ENCODE measurements at places on chromosomes 7 and 10.
A peak's percentile ranks its signal among the peaks of the same experiment; 100 is the strongest.

GRCh38 chr7:73429622-73430505 lies 3.7 kb upstream of the FZD9 start:
- no peak for DNase-seq

DNA sequence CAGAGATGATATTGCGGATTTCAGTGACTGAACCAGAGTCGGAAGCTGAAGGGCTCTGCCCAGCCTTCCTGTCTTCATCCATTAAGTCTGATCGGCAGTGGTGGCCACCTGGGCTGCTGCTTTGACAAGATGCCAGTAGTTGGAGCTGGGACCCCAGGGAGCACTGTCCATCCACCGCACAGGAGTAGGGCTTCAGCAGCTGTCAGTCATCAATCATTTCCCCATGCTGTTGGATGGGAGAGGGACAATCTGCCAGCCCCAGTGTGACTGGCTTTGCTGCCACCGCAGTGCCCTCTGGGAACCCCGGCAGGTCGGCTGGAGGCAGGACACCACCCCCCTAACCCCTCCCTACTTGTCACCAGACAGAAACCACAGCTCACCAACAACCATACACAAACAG lies 23.0 kb upstream of the GPR146 start:
- DNase-seq, result no peak

- no peak for DNase-seq
Measured at GRCh38 chr10:87961314-87961713, 97.9 kb downstream of the PTEN start.

- no peak for DNase-seq
Measured at GRCh38 chr10:28640551-28640950, 36.8 kb upstream of the BAMBI start.

DNA sequence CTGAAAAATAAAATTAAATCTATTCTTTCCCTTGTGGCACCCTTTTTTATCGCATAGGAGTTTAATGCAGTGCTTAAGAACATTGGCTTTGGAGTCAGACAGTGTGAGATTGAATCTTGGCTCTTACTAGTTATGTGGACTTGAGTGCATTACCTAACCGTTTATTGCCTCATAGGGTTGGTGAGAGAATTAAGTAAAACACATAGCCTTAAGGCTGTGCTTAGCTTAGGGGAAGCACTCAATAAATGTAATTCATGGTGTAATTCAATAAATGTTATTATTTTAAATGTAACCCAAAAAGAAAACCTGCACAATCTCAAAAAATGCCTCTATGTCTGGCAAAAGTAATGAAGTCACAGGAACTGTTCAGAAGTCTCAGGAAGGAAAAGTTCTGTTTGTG lies 2.7 kb downstream of the STK17A start:
- peak; percentile 43 for DNase-seq

DNA sequence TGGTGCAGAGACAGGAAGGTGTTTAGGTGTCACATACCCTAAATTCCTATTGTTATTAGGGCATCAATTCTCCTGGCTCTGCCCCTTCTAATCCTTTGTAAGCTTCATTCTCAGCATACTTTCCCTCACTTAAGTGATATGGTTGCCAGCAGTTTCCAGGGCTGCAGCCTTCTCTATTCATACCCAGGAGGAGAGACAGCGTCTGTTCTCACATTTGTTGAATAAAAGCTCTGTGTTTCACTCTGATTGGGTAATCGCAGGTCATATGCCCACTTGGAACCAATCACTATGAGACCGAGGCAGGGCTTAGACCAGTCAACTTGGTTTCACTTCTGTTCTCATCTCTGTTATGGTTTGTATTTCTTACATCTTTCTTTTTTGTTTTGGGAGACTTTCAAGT lies 109.6 kb upstream of the MTPN start:
- DNase-seq, result no peak

DNA sequence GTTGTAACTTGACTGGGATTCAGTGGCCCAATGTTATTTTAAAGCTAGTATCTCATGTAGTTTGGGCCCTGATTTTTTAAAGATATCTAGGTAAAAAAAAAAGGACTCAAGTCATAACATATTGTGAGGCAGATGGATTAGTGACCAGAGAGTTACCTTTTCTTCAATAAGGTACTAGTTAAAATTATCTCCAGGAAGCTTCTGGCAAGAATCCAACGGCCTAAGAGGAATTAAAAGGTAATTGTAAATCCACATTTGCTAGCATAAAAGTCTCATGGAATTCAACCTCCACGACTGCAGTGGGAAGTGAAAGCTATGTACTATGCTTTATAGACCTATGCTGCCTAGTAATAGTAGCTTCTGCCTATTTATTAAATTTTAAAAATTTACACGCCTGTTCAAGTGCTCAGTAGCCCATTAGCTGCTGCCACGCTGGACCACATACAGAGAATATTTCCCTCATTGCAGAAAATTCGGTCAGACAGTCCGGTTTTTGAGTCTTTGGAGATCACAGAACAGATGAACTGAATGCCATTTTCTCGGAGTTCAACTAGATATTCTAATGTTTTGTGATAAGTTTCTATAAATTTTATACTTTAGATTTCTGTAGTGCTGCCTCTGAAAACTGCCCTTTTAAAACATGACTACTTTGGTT lies 118.4 kb downstream of the NSUN6 start:
- no peak for DNase-seq

DNA sequence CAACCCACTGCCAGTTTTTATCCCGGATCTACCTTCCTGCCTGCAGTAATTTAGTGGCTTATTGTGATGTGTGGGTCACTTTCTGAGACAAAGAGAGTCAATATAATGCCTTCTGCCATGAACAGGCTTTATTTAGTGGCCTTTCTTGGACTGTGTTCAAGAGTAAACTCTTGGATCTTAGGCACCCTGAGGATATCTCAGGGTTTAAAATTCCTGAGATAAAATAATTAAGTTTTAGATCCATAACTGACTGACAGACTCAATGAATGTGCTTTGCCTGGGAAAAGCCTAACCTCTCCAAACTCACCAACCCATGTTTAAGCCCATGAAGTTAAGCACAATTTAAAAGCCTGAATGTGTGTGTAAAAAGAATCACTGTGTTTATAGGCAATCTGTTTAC lies 564.3 kb downstream of the LRMDA start:
- DNase-seq, result no peak

DNA sequence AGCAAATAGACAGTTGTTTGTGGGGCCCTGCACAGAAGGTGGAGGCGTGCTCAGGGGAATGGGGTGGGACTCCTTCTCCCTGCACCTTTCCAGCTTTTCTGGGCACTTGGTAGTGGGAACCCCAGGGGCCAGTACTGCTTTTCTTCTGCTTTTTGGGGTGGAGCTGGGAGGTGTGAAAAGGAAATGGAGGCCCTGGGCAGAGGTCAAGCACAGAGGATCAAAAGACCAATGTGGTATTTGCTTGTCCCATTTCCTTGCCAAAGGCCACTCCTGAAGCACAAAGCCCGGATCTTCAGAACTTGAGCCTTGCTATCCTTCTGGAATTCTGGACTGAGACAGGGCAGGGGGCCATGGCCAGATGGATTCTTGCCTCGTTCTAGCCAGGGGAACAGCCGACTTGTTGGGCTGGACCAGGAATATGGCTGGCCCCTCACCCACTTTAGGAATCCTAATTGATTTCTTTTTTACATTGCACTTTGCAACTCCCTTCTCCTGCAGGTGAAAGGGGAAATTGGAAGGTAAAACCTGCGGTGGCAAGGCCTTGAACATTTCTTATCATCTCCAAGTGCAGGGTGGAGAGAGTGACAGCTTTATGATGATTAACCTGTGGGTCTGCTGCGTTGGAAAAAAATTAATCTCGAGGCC lies 26.5 kb downstream of the ADRA2A start:
- DNase-seq, result no peak

Measured in NCI-H446 treated with DMSO at 0.1 percent for 48 hours (cell line).